T-helper 17 cell (primary cell): ENCODE measurements at places on chromosomes 7 and 10. TPM values are rescaled to one million over a fixed set of nuclear protein-coding genes. Genes with fewer than 3 reads are reported as not detected.

DNA sequence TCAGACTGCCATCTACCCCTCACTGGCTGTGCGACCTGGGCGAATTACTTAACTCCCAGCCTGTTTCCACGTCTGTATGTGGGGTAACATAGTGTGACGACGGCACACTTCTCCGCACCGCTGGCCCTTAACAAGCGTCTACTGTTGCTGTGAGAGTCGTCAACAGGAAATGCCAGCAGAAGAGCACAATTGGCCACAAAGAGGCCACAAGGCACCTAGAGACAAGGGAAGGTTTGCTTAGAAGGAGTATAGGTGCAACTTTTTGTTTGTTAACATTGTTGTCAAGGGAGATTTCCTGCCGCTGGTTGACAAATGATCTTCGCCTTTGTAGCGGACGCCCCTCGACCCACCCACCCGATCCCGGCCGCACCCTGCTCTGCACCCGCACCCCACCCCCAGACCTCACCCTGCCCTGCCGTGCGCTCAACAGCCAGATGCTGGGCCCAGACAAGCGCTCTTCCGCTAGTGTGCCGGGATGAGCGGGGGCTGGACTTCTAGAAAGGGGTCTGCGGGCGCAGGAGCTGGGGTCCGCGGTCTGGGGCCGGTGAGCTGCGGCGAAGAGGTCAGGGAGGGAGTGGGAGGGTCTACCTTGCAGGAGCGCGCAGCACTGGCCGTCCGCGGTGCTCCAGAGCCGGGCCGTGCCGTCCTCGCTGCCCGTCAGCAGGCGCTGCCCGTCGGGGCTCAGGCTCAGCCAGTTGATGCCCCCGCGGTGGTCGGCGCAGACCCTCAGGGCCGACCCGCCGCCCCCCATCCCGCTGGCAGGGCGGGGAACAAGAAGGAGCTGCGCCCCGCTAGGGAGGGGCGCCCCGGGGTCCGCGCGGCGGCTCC lies 785 bp downstream of the WDR86 start:
- H3K4me1 ChIP-seq, result peaks cover 30% of the 10 kb centered on the region
- peak overlapping the region; percentile 98 for H3K27ac ChIP-seq
- peaks cover 5% of the 10 kb centered on the region for H3K36me3 ChIP-seq
- peak; percentile 73 for DNase-seq

DNA sequence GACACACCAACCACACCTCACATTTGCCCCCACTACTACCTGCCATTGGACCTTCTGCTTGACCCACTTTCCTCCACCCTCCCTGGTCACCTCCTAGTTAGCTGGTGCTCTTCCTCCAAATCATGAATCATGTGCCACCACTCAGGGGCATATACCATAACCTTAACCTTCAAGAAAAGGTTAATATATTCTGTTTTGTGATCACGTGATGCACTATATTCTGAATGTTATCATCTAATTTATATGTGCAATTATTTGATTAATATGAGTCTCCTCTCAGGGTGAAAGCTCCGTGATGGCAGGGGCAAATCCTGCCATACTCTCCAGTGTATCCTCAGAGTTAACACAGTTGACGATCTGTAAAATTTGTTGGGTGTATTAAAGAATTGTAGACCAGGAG lies 635.5 kb downstream of the XPNPEP1 start:
- H3K4me3 ChIP-seq, result no peak overlapping the region
- no peak overlapping the region for H3K27ac ChIP-seq
- H3K27me3 ChIP-seq, result no peaks in the 10 kb centered on the region

GRCh38 chr7:48251766-48252165 lies 80.5 kb downstream of the ABCA13 start:
- H3K27me3 ChIP-seq, result peaks cover 6% of the 10 kb centered on the region
- no peak overlapping the region for H3K27ac ChIP-seq
- DNase-seq, result no peak
- H3K4me3 ChIP-seq, result no peak overlapping the region

- H3K4me3 ChIP-seq, result no peak overlapping the region
- DNase-seq, result no peak
- peaks cover 12% of the 10 kb centered on the region for H3K27me3 ChIP-seq
- no peaks in the 10 kb centered on the region for H3K36me3 ChIP-seq
- H3K4me1 ChIP-seq, result no peaks in the 10 kb centered on the region
- H3K27ac ChIP-seq, result no peak overlapping the region
These were observed 3.1 kb upstream of the IFIT1B start for GRCh38 chr10:89374713-89375141.

- peaks cover 5% of the 10 kb centered on the region for H3K4me1 ChIP-seq
- no peak overlapping the region for H3K27ac ChIP-seq
- no peaks in the 10 kb centered on the region for H3K36me3 ChIP-seq
- no peak for DNase-seq
- no peaks in the 10 kb centered on the region for H3K27me3 ChIP-seq
These were observed 7.1 kb downstream of the ZNF736 start for GRCh38 chr7:64320547-64321513.

GRCh38 chr7:150791304-150791703 lies 8.9 kb downstream of the TMEM176B start:
- H3K36me3 ChIP-seq, result peaks cover 2% of the 10 kb centered on the region
- no peak overlapping the region for H3K27ac ChIP-seq
- H3K27me3 ChIP-seq, result peaks cover 18% of the 10 kb centered on the region
- DNase-seq, result no peak
- no peak overlapping the region for H3K4me3 ChIP-seq
- H3K4me1 ChIP-seq, result peaks cover 2% of the 10 kb centered on the region

GRCh38 chr7:7773334-7774309 lies 55.2 kb upstream of the RPA3 start:
- peaks cover 30% of the 10 kb centered on the region for H3K4me1 ChIP-seq
- no peaks in the 10 kb centered on the region for H3K27me3 ChIP-seq
- no peak overlapping the region for H3K4me3 ChIP-seq
- H3K36me3 ChIP-seq, result peaks cover 8% of the 10 kb centered on the region
- no peak for DNase-seq

GRCh38 chr7:16271990-16272665 lies 149.2 kb downstream of the CRPPA start:
- no peak overlapping the region for H3K4me3 ChIP-seq
- DNase-seq, result no peak
- no peaks in the 10 kb centered on the region for H3K36me3 ChIP-seq

- no peak overlapping the region for H3K27ac ChIP-seq
- H3K27me3 ChIP-seq, result peaks cover 42% of the 10 kb centered on the region
- H3K4me3 ChIP-seq, result no peak overlapping the region
- H3K4me1 ChIP-seq, result no peaks in the 10 kb centered on the region
- DNase-seq, result no peak
These were observed 26.5 kb upstream of the BET1 start for GRCh38 chr7:94030634-94031033.

DNA sequence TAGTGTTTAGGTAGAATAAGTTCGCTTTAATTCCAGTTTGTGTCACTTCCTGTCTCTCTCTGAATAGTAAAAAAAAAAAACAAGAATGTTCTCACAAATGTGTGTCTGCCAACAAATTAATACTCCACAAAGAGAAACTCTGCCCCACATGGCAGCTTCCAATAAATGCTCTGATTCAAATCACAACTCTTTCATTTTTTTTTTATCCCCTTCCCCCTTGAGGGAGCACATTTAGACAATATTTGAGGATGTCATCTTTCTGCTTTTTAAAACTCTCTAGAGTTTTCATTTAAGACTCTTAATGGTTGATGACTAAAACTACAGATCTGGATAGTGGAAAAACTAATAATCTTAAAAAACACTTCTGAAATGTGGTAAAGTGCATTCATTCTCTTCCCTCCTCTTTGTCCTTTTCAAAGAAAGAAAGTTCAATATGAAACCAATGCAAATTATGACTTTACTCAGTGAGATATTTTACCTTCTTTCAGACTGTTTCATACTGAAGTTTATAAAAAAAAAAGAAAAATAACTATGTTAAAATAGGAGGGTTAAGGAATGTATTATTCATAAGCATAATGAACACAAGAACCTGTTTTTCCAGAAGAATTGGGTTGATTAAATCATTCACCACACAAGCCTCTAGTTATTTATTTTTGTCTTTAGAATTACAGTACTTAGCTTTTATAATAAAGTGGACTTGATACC lies 42.3 kb downstream of the ARID5B start:
- no peak for DNase-seq
- peak overlapping the region; percentile 85 for H3K4me3 ChIP-seq
- H3K4me1 ChIP-seq, result peaks cover 28% of the 10 kb centered on the region
- peak overlapping the region; percentile 96 for H3K27ac ChIP-seq

- no peak for DNase-seq
- H3K27ac ChIP-seq, result no peak overlapping the region
- peak overlapping the region; percentile 28 for H3K4me3 ChIP-seq
- no peaks in the 10 kb centered on the region for H3K27me3 ChIP-seq
These were observed 5.8 kb downstream of the DYNC2I1 start for GRCh38 chr7:158861936-158862704.

GRCh38 chr10:90571481-90572258 lies 286.2 kb downstream of the HTR7 start:
- no peak for DNase-seq
- H3K27ac ChIP-seq, result no peak overlapping the region
- no peak overlapping the region for H3K4me3 ChIP-seq
- peaks cover 3% of the 10 kb centered on the region for H3K36me3 ChIP-seq
- H3K27me3 ChIP-seq, result peaks cover 7% of the 10 kb centered on the region

DNA sequence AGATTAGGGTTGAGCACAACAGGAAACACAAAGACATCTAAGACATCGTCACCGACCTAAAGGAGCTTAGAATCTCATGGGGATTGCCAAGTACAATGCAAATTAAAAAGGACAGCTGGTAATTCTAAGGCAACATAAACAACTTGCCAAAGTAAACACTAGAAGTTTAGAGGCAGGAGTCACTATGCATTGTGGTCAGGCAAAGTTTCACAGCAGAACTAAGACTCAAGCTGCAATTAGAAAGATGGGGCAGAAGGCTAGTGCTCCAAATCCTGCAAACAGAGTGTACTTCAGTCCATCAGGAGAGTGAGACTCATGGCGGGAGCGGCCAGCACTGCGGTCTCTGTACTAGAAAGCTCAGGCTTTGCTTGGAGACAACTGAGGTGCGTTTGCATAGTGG lies 52.7 kb downstream of the HIPK2 start:
- H3K4me3 ChIP-seq, result no peak overlapping the region
- peaks cover 5% of the 10 kb centered on the region for H3K36me3 ChIP-seq
- peak overlapping the region; percentile 34 for H3K27ac ChIP-seq
- peaks cover 31% of the 10 kb centered on the region for H3K4me1 ChIP-seq
- H3K27me3 ChIP-seq, result no peaks in the 10 kb centered on the region

DNA sequence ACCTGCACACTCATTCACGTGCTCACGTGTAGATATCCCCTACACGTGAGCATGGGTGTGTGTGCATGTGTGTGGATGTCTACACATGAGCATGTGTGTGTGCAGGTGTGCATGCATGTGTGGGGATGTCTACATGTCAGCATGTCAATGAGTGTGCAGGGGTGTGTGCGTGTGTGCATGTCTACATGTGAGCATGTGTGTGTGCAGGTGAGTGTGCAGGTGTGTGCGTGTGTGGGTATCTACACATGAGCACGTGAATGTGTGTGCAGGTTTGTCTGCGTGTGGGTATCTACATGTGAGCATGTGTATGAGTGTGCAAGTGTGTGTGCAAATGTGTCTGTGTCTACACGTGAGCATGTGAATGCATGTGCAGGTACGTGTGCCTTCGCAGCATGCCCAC lies 274.8 kb downstream of the PTPRN2 start:
- H3K27me3 ChIP-seq, result peaks cover 6% of the 10 kb centered on the region
- no peak overlapping the region for H3K27ac ChIP-seq
- H3K4me3 ChIP-seq, result no peak overlapping the region
- no peaks in the 10 kb centered on the region for H3K36me3 ChIP-seq

GRCh38 chr10:61781969-61782403 lies 119.3 kb downstream of the CABCOCO1 start:
- peaks cover 3% of the 10 kb centered on the region for H3K4me1 ChIP-seq
- H3K36me3 ChIP-seq, result peaks cover 3% of the 10 kb centered on the region
- peaks cover 17% of the 10 kb centered on the region for H3K27me3 ChIP-seq
- no peak for DNase-seq
- H3K4me3 ChIP-seq, result peak overlapping the region; percentile 13

GRCh38 chr10:132918617-132919373 lies 23.6 kb downstream of the CFAP46 start:
- H3K36me3 ChIP-seq, result no peaks in the 10 kb centered on the region
- no peak overlapping the region for H3K27ac ChIP-seq
- no peaks in the 10 kb centered on the region for H3K27me3 ChIP-seq
- no peaks in the 10 kb centered on the region for H3K4me1 ChIP-seq
- no peak for DNase-seq
- H3K4me3 ChIP-seq, result no peak overlapping the region

DNA sequence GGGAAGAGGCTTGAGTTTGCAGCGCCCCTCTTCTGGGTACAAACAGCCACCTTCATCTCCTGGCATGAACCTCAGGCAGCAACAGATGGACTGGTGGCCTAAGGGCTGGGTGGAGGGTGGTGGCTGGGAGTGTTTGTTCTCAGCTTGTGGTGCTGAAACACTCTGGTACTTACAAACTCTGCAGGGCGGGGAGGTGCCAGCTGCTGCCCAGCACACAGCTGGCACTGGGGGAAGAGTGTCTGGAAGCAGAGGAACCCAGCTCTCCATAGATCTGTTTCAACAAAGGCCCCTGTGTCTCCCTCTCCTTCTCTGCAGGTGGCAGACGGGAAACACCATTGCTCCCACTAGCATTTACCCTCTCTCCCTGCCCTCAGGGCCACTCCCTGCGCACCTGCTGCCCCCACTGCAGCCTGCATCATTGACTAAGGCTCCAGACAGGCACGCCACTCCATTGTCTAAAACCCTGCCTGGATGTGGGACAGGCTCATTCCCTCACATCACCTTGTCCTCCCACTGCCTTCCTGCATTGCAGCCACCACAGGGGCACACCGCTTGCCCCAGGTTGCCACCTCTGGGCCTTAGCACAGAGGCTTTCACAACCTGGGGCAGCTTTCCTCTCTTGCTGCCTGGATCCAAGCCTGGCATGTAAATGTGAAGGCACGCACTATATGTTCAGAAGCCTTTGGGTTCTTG lies 6.5 kb downstream of the ARHGAP22 start:
- no peak for DNase-seq
- peaks cover 19% of the 10 kb centered on the region for H3K27me3 ChIP-seq
- no peaks in the 10 kb centered on the region for H3K36me3 ChIP-seq
- H3K4me1 ChIP-seq, result no peaks in the 10 kb centered on the region
- H3K4me3 ChIP-seq, result no peak overlapping the region
- no peak overlapping the region for H3K27ac ChIP-seq

GRCh38 chr7:107203607-107204006 lies 34.8 kb downstream of the HBP1 start:
- H3K4me1 ChIP-seq, result peaks cover 4% of the 10 kb centered on the region
- no peaks in the 10 kb centered on the region for H3K27me3 ChIP-seq
- H3K27ac ChIP-seq, result peak overlapping the region; percentile 85
- H3K36me3 ChIP-seq, result peaks cover 2% of the 10 kb centered on the region
- DNase-seq, result no peak

DNA sequence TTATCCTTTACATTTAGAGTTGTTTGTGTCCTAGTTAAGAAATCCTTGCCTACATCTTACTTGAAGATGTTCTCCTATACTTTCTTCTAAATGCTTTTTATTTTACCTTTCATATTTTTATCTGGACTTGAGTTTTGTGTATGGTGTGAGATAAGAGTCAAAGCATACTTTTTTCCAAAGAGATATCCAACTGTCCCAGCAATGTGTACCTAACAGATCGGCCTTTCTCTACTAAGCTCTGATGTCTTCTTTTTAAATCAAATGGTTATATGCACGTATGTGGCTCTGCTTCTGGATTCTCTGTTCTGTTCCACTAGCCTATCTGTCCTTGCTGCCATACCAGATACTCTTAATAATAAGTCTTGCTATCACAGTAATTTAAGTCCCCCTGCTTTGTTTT lies 7.2 kb downstream of the IKZF5 start:
- DNase-seq, result no peak
- no peaks in the 10 kb centered on the region for H3K27me3 ChIP-seq
- H3K36me3 ChIP-seq, result no peaks in the 10 kb centered on the region

Gene SLC26A4
- 0.21 TPM for total RNA-seq

Gene OR6V1
- not detected for total RNA-seq
